ENCODE measurements at places on chromosomes 12 and 14. TPM values are rescaled to one million over a fixed set of nuclear protein-coding genes. Genes with fewer than 3 reads are reported as not detected.

CLEC1B gene
- total RNA-seq = not detected

GARIN6 gene
- total RNA-seq = not detected

VDR gene
- 0.23 TPM for total RNA-seq

SLC5A8 gene
- 0.46 TPM for total RNA-seq

CD69 gene
- total RNA-seq = 1.2 TPM

CLEC1A gene
- total RNA-seq = 0.69 TPM

KNTC1 gene
- total RNA-seq = 26.8 TPM
